Stimulated activated CD4-positive, alpha-beta T cell treated with anti-CD3 and anti-CD28 coated beads, Interleukin-4, amount 100 ng/mL, for 4 hours (primary cell): ENCODE measurements at places on chromosomes 4 and X.

DNA sequence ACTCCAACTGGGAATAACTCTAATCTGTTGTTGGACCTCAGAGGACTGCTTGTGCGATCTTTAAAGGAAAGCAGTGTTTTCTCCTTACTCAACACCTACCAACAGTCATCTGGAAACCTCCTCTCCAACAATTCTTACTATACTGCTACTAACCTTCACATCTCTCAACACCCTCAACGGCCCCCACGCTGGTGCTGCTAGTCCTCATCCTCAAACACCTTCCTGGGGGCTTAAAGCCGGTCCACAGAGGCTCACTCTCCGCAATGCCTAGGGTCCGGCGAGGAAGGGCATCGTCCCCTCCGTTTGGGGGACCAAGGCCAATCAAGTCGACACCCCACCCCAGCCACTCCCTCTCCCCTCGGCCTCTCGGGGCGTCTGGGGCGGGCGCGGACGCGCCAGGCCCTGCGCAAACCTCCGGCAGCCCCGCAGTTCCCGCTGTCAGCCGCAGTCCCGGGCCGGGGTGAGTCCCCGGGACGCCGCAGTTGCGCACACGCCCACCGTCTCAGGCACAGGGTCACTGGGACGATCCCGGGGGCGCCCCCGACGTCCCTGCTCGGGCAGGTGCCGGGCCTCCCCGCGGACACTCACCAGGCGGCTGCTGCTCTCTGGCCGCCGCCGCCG, 418 bp downstream of the TAB3 start:
- DNase-seq, result peak; percentile 8

- DNase-seq, result no peak
Measured at GRCh38 chrX:2552621-2553201, 51.9 kb upstream of the DHRSX start.

DNA sequence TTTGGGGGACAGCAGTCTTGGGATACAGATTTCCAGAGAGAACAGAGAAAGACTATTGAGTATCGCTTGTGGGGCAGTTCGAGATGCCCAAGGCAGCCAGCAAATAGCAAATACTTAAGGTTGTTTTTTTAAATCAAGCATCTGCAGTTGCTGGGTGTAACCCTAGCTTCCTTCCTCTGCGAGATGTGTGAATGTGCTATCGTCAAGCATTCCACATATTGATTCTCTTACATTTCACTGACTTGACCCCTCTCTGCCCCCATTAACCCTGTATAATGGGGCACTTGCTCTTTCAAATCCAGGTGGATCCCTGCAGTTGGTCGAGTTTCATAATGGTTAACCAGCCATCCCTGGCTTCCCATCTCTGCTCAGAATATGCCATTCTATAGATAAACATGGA, 23.5 kb downstream of the KCNE5 start:
- DNase-seq, result no peak

DNA sequence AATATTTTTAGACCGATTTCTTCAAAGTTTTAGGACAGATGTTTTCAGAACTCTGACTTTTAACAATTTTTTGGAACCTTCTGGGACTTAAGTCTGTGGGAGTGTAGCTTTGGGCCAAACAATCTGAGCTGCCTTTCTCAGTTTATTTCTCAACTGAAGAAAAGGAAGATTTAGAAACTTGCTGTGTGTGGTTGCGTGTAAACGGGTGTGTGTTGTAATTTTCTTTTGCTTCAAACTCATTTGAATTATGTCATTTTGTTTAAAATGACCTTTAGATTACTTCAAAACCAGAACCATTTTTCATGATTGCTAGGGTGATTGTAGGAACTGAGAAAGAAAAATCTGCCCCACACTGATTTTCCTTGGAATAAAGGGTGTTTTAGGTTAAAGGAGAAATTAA, 577.7 kb upstream of the GALNTL6 start:
- no peak for DNase-seq

GRCh38 chr4:69092980-69093568, 3.2 kb upstream of the UGT2B7 start:
- no peak for DNase-seq

- no peak for DNase-seq
Measured at GRCh38 chrX:132004728-132005127, 18.4 kb upstream of the STK26 start.

- DNase-seq, result no peak
Measured at GRCh38 chr4:84319124-84319523, 180.0 kb downstream of the NKX6-1 start.

GRCh38 chr4:6229671-6230501, 29.5 kb upstream of the JAKMIP1 start:
- DNase-seq, result no peak

DNA sequence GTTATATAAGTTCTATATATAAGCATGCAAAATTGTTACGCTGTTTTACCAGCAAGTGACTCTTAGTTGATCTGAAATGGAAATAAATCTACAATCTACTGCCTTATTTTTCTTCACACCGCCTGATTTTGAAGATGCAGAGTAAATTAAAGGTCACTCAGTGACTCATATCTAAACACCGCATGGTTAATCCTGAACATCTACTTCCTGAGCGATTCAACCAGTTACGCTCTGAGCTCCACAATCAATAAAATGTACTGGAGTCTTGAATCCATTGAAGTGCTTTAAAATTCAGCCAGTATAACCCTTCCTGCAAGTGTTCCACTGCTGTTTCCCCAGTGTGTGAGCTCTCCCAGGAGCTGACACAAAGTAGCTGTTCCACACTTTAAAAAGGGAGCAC, 192.8 kb downstream of the SLC7A11 start:
- no peak for DNase-seq

DNA sequence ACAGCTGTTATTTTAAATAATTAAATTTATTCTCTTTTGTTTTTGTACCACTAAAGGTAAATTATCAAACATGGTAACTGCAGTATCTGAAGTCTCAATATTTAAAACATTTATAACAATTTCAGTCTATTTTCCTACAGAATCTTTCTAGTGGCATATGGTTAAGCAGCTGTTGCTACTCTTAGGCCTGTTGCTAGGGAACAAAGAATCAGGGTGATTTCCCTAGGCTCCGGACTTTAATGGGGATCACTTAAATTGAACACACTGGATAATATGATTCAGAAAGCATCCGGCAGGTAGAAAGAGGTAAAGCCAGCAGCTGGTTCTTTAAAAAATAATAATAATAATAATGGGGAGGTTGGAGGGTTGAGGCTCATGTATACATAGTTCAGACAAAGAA, 17.6 kb downstream of the FBXO8 start:
- DNase-seq, result no peak

- no peak for DNase-seq
Measured at GRCh38 chrX:29308726-29309125, 721.5 kb downstream of the IL1RAPL1 start.
